ENCODE measurements at places on chromosomes 2 and 18.

GRCh38 chr2:84115173-84115857, 343.8 kb downstream of the SUCLG1 start:
- DNase-seq: no peak

DNA sequence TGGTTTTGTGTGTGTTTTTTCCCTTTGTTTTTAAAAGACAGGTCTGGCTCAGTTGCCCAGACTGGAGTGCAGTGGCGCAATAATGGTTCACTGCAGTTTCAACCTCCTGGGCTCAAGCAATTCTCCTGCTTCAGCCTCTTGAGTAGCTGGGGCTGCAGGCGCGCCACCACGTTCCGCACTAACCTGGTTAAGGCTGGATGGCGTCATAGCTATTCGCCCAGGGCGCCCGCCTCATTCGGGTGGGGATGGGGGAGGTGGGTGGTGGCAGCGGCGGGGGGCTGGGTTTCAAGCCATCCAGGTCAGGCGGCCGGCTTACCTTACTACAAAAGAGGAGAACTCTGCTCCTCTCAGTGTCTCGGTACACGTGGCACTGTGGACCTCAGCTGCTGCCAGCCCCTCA, 42.8 kb downstream of the EEF1B2 start:
- no peak for DNase-seq

DNA sequence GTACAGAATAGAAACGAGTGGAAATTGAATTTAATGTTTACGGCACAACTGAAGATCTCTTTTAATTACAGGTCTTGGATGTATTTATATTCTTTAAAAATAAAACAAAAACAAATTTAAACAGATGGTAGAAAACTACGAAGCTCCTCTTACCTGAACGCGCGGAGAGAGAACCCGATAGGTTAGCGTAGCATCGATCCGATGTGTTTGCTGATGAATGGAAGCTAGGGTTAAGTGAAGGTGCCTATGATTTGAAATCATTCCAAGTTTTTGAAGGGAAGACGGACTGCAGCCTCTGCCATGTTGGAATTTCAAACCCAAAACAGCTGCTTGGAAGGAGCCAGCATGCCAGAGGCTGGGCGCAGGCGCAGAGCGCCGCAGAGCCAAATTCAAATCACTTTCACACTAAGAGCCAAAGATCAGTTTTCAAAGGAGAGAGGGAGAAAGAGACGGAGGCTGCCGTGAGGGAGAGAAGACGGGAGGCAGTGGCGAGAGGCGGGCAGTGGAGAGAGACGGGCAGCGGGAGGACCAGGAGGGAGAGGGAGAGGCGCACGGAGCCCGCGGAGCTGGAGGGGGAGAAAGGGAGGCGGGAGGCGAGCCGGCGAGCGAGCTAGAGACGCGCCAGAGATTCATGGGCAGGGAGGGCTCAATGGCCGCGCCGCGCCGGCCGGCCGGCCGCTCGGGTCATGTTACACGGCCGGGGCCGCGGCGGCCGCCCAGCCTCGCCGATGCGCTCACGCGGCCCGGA, at the start of gene FIGN:
TSS of gene FIGN (minus strand) at position 324 of the 748 bp plus-strand sequence. CDS start 1,081 bp downstream, outside the sequence.
- DNase-seq: no peak

DNA sequence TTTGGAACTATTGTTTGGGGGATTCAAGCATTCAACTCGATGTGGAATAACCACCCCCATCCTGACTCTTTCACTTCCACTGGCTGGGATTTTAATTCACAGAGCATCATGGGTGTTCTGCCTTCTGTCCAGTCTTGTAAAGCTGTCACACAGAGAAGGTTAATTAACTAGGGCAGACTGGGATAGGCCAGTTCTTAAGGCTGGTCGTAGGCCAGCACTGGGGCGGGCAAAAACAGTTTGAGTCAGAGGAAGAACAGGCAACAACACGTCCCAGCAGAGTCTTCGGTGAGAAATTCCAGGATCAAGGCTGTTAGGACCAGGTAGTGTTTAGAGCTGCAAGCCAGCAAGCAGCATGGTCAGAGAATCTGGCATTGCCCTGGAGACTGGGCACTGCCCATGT, 4.0 kb upstream of the RNF152 start:
- no peak for DNase-seq

DNA sequence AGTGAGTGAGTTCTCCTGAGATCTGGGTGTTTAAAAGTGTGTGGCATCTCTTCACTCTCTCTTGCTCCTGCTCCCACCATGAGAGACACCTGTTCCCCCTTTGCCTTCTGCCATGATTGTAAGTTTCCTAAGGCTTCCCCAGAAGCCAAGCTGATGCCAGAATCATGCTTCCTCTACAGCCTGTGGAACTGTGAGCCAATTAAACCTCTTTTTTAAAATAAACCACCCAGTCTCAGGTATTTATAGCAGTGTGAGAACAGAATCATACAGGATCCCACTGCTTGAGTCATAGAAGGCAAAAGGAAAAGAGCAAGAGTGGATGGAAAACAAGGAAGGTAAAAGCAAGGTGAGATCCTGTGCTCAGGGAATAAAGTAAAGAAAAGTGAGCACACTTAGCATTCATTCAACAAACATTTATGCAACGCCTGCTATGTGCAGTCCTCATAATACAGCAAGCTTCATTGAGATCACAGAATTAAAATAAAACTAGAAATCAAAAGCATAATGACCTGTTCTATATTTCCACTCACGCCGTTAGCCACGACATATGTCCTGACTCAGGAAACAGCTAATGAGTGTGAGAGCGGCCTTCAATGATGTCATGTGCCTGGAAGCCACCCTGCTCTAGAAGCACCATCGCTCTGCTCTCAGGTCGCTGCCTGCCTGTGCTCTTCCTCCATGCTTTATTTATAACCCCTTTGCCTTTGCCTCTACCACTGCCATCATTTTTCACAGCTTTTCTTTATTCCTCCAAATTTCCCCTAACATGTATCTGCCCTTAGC, 11.3 kb upstream of the COPS8 start:
- no peak for DNase-seq

DNA sequence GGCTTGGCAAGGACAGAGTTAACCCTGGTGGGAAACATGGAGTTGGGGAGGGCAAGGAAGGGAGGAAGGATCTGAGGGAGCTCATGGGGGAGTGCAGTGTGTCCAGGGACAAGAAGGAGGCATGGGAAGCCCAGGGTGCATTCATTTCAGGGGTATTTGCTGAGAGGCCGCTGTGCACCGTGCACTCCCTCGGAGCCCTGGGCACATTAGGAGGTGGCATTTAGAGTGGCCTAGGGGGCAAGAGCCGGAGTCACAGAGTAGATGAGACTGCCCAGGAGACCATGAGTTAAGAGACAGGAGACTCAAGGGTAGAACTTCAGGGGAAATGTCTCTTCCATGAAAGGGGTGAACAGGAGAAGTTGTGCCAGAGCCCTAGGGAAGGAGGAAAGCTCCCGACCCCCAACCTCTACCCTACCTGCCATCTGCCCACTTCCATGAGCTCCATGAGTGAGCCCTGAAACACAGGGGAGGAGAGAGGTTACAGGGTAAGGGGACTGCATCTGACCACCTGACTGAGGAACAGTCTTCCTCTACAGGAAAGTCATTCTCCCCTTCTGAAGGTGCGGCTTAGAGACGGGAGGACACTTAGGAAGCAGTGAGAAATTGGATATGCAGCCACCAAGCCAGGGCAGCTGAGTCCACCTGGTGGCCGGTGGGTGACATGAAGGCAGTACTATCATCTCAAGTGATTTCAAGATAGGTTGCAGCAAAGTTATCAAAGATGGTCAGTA, 58.5 kb upstream of the COPS8 start:
- DNase-seq: no peak

DNA sequence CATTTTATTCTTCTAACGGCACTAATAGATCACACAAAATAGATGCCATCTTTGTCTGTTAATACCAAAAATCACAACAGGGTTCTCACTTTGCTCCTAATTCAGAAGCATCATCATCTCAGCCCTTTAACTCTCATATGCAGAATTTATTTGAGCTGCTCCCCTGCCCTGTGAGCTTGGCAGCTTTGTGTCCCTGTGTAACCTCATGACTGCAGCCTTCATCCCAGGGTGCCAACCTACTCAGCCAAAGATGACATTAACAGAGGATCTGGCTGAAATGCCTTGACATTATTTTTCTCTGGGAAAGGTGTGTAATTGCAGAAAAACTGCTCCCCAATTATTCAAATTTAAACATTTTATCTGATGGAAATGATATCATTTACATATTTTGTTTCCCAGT, 319.4 kb downstream of the NRXN1 start:
- no peak for DNase-seq

DNA sequence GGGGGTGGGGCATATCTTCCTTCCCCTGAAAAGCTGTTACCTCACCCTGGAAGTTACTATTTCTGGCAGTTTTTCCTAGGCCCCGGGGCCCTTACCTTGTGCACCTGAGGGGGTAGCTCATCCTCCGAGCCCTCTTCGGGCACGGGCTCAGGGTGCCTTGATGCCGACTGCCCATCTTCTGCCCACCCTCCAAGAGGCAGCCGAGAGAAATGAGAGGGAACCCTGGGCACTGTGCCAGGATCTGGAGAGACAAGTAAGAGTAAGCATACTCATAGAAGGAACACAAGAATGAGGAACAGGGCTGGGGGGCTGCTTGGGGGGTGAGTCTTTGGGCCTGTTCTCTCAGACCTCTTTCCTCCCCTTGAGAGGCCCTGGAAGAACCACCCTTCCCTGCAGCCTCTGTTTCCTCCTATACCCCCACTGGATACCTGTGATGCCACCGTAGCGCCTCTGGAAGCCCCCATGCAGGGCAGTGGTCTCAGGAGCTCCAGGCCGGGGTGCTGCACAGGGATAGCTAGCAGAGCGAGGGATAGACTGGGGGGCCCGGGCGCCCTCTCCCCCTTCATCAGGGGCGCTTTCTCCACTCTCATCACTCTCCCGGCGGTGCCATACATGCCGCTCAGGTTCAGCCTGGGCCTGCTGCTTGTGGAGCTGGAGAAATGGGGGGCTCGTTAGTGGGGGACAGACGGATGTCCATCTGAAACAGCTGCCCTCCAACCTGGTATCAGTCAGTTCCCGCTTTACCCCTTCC, 2.1 kb upstream of the ABCB6 start:
- DNase-seq: no peak

DNA sequence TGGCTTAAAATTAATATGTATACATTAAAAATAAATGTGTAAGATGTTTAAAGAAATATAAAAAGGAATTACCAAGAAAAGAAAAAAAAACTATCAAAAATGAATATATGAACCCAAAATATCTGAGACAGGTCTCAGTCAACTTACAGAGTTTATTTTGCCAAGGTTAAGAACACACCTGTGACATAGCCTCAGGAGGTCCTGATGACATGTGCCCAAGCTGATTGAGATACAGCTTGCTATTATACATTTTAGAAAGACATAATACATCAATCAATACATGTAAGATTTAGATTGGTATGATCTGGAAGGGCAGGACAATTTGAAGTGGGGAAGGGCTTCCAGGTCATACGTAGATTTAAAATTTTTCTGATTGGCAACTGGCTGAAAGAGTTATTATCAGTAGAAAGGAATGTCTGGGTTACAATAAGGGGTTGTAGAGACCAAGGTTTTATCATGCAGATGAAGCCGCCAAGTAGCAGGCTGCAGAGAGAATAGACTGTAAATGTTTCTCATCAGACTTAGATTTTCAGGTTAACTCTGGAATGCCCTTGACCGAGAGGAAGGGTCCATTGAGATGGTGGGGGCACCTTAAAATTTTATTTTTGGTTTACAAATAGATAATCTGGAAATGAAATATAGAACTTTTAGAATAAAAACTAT, 74.7 kb downstream of the EXOC6B start:
- DNase-seq: no peak
